ENCODE measurements at places on chromosomes 3 and 15.
A peak's percentile ranks its signal among the peaks of the same experiment; 100 is the strongest.

DNA sequence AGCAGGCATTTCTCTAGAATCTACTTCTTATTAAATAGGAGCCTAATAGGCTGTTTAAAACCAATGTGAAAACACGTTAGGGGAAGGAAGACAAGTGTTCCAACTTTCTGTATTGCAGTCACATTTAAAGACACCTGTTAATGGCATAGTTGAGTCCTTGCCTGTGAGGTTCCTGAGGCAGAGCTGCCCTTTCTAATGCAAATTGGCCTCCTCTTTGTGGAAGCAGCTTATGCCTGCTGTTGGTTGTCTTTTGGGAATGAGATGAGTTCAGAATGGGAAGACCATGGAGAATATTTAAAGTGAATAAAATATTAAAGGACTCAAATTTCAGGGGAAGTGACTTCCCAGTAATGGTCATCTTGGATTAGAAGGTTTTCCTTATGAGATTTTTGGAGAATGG lies 51.2 kb downstream of the NEK11 start:
- DNase-seq, result no peak

GRCh38 chr3:127690823-127691452 lies 18.2 kb downstream of the ABTB1 start:
- no peak for DNase-seq

DNA sequence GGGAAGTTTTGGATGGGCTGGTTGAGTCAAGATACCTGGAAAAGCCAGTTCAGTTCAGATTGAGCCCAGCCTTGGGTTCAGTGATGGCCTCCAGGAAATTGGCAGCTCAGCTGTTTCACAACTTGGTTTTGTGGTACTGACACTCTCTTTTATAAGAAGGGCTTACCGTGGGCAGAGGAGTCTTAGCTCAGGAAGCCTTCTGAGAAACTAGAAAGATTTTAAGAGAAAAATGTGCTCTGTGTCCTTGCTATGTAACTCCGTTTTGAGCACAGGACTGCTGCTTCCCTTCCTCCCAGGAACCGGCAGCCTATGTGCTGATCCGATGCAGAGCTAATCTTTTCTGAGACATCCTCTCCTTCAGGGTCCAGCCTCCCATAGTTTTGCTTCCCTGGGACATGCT lies 46.6 kb upstream of the RASGRP1 start:
- peak; percentile 59 for DNase-seq

DNA sequence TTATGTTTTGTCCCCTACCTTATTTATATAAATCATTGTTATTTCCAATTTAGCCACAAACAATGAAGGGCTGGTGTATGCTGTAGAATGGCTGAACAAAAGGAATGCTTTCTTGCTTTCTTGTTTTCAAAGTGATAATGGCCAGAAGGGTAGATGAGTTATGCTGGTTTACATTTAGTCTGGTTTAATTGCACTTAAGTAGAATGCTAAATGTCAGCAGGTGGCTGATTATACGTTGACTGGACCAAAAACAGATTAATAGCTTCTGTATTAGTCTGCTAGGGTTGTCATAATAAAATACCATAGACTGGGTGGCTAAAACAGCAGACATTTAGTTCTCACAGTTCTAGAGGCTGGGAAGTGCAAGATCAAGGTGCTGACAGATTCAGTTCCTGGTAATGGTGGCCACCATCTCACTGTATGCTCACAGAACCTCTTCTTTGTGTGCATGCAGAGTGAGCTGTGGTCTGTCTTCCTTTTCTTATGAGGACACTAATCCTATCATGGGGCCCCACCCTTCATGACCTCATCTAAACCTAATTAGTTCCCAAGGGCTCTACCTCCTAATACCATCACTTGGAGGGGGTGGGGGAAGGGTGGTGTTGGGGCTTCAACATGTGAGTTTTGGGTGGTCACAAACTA lies 17.1 kb upstream of the XIRP1 start:
- DNase-seq, result no peak

DNA sequence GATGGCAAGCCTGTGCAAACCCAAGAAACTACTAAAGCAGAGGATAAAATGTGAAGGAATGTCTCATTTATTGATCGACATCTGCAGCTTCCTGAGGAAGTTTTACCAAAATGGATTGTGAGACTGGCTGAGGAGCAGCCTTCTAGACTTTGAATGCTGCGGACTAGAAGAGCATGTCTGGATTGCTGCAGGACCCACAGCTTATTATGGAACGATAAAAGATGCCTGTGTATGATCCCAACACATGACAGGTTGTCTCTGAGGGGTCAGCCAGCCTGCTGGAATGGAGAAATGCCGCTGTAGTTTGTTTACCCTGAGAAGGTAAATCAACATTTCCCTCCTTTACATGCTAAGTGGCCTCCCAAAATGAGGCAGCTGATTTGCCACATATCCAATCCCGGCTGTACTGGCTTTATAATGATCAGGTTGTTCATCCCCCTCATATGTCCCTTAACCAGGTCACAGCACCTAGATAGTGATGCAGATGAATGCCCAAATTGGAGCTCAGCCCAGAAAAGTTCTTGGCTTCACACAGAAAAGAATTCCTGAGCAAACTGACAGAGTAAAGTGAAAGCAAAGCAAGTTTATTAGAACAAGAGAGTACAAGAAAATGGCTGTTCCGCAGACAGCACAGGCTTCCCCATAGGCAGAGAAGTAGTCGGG lies 63.9 kb downstream of the IL12A start:
- DNase-seq, result no peak

DNA sequence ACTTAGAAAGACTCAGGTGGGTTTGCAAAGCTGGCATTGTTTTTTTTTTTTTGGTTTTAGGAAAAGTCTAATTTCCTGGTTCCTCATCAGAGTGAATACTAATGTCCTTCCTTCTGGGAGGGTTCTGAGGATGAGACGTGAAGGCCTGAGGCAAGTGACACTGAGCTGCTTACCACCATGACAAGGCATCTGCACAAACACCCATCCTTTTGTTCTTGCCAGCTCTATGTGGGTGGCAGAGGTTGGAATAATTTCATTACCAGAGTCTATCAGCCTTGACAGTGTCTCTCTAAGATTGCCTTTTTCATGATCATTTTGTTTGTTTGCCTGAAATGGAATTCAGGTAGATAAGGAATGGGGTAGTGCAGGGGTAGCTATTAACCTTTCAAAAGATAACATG lies 17.1 kb downstream of the RTP4 start:
- DNase-seq, result no peak

- no peak for DNase-seq
Observed at GRCh38 chr3:197082871-197083270, 53.3 kb upstream of the MELTF start.

DNA sequence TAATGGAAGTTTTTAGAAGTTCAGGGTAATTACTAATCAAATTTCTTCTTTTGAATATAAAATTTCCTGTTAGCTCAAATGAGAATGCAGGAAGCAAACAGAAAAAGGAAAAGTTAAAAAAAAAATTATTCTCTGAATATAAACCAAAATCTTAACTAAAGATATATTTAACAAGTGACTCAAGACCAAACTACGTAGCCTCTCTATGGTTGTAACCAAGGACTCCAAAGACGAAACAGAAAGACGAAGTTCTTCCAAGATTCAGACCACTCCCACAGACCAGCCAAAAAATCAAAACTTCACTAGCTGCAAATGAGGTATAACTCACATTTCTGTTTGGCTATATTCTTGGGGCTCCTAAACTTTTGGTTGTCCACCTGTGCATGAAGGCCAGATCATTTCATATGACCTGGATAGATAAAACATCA lies 846.5 kb upstream of the ALCAM start:
- no peak for DNase-seq

DNA sequence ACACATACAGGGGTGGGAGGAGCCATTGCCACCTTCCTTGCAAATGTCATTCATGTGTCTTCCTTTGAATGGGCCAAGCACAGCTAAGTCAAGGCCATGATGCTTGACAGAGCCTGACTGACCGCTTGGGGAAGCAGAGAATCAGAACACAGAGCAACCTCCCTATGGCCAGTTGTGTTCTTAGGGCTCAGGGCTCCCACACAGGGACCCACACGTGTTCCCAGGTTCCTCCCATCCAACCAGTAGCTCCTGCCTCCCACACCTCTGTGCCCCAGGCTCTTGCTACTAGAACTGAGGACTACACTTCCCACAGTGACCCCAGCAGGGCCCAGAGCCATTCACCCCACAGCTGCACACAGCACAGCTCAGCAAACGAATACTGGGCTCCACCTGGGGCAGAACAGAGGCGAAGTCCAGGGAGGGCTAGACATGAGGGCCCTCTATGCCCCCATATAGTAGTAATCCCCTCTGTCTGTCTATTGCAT lies 42.9 kb downstream of the KLF15 start:
- DNase-seq, result no peak

DNA sequence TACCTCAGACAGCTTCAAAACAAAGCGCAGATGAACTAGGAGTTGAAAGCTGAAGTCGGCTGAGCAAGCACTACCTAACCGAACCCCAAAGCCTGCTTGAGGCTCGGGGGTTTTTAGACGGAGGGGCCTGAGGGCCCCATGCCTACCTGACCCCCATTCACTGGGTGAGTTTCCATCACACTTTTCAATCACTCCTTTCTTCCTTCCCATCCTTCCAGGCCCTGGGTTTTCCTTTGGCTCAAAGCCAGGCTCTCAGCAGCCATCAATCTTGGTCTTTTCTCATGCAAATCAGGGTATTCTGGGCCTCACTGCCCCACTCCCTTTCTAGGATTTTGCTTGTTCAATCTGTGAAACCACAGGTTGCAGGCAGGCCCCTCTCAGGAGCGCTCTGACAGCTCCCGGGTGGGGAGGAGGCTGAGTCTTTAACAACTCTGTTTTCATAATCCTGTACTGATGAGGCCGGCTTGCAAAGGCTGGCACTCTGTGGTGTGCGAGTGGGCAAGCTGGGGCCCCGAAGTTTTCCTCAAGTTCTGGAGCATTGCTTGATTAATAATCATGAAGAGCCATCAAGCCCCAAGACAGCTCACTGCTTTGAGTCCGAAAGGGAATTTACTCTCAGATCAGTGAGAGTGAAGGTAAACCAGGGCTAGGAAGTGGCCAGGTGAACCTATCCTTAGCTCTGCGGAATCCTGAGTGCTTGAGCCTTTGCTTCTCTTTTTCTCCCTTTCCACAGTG lies 97.6 kb downstream of the FRMD4B start:
- peak; percentile 74 for DNase-seq

GRCh38 chr3:53665608-53666425 lies 171.4 kb downstream of the CACNA1D start:
- no peak for DNase-seq

DNA sequence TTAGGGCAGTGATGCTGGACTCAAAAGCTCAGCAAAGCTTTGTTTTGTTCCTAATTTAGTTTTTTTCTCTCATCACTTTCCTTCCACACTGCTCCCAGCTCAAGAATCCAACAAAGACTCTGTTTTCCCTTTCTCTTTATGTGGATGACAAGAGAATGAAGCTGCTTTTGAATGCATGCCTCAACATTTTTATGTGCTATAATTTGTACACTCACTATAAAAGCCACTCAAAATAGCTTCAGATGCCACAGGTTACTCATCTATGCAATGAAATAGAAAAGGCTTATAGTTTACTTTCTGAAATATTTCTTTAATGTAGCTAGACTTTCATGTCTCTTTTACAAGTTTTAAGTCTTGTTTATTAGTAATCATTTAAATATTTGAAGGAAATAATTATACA lies 714.9 kb downstream of the OTOL1 start:
- no peak for DNase-seq

- no peak for DNase-seq
Observed at GRCh38 chr3:117079997-117080396, 370.4 kb downstream of the TUSC7 start.

GRCh38 chr3:27971600-27971999 lies 249.5 kb upstream of the EOMES start:
- no peak for DNase-seq

- DNase-seq, result no peak
Observed at GRCh38 chr15:66994927-66995656, 70.3 kb upstream of the SMAD3 start.

- no peak for DNase-seq
Observed at GRCh38 chr3:190124067-190124466, 3.4 kb upstream of the P3H2 start.

DNA sequence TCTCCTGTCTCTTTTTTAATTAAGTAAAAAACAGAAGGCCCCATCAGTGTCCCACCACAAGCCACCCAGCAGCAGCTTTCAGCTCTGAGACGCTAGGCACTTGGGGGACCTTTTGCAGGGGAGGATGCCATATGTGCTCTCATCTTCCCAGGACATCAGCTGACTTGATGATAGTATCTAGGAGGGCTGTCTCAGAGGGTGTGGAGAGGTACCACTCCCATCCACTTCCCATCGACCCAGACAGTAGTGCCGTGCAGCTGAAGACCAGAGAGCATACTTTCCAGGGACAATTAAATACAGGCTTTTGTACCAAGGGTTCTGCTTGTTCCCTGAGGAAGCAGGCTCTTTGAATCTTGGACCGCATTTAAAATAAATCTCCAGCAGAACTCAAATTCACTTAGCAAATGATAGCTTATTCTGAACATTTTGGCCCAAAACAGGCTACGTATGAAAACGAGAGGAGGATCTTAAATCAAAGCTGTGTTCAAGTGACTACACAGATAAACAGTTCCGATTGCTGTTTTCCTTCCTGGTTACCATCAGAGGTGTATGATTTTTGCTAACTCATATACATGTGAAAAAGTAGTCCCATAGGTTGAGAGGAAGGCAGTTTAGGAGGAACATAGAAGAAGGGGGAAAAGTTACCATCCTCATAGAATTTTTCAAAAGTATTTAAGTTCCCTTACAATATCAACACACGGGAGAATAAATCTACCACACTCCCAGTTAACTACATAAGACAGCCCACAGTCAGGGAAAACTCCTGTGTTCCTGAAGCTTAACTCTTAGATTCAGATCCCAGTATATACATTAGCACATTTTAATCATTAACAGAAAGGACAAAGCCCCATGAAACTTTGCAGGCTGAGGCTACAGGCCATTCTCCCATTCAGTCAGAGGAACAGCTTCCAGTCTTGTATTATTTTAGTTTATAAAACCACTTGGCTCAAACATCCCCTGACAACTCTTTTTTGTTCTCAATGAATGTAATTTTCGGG lies 9.5 kb downstream of the WNT5A start:
- no peak for DNase-seq

DNA sequence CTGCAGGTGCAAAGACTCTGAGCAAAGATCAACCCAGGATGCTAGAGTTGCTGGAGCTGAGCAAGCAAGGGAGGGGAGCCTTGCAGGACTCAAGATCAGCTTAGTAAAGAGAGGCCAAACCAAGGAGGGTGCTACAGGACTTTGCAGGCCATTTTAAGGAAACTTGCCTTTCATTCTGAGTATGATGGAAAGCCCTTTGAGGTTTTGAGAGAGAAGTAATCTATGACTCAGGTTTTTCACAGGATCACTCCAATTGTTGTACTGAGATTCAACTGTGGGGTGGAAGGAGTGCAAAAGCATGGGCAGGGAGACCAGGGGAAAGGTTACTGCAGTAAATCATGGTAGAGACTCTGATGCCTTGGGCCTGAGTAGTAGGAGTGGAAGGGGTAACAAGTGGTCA lies 260.4 kb upstream of the GPR149 start:
- no peak for DNase-seq

- no peak for DNase-seq
Observed at GRCh38 chr3:138642226-138642926, 33.8 kb downstream of the FAIM start.

- no peak for DNase-seq
Observed at GRCh38 chr3:196440041-196440537, 7.9 kb upstream of the UBXN7 start.

GRCh38 chr3:105672996-105673395 lies 195.8 kb downstream of the CBLB start:
- DNase-seq, result no peak
